Adrenal gland (tissue), 19 donors: ENCODE measurements at places on chromosomes 7 and 10. TPM values are rescaled to one million over a fixed set of nuclear protein-coding genes. Genes with fewer than 3 reads are reported as not detected.

DNA sequence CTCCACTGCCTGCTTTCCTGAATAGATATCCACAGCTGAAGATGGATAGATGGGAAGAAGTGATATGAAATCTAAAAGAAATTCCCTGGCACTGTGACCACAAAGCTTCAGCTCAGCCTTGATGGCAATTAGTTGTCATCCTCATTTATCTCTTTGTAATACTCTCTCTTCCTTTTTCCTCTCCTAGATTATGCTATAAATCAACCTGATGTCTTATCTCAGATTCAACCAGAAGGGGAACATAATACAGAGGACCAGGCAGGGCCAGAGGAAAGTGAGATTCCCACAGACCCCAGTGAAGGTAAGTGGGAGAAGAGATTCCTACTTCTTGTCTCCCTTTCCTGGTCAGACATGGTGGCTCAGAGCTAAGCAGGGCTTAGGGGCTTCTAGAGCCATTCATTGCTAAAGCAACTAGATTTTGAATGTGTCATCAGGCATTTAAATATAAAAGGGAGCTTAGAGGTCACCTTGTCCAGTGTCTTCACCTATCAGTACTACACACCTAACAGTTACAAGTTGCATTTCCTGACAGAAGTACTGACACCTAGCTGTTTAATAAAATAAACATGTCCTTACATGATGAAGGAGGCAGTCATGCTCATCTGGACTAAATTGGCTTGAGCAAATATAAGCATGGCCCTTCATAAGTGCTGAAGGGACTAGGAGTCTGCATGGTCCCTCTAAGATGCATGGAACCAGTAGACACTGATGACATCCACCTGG, 19.5 kb downstream of the ZNF398 start:
- no peaks in the 10 kb centered on the region for H3K4me1 ChIP-seq
- H3K27me3 ChIP-seq, result no peaks in the 10 kb centered on the region
- no peak overlapping the region for H3K4me3 ChIP-seq
- H3K27ac ChIP-seq, result no peak overlapping the region
- DNase-seq, result no peak

DNA sequence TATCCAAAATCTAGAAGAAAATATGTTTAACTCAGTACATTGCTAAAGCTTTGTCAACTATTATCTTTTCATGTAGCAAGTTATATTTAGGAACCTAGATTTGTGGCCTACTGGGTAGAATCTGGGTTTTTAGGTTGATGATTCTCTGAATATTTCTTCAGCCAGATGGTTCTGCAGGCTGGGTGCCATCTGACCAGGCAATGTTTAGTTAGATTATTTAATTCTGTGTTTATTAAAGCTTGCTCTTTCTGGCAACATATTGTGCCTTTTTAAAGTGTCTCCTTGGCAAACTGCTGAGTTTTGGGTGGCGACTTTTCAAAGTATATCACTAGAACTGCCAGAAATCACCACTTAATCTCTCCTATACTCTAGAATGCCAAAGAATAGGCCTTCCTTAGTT, 114.1 kb downstream of the LHFPL3 start:
- no peaks in the 10 kb centered on the region for H3K36me3 ChIP-seq
- no peak overlapping the region for H3K27ac ChIP-seq
- DNase-seq, result no peak
- H3K4me1 ChIP-seq, result no peaks in the 10 kb centered on the region
- no peaks in the 10 kb centered on the region for H3K27me3 ChIP-seq

Gene ACHE
- total RNA-seq, result 3.1 TPM

GRCh38 chr7:108770981-108771745, 201.5 kb downstream of the DNAJB9 start:
- no peaks in the 10 kb centered on the region for H3K27me3 ChIP-seq
- no peak overlapping the region for H3K4me3 ChIP-seq
- H3K4me1 ChIP-seq, result no peaks in the 10 kb centered on the region
- no peaks in the 10 kb centered on the region for H3K36me3 ChIP-seq

Gene NKX6-2
- not detected for total RNA-seq
